HL-60 (cell line): ENCODE measurements at places on chromosomes 5 and 9.

- no peak for DNase-seq
Observed at GRCh38 chr5:158682631-158683030, 417.1 kb downstream of the EBF1 start.

- no peak for DNase-seq
Observed at GRCh38 chr5:67510204-67510603, 313.6 kb upstream of the CD180 start.

DNA sequence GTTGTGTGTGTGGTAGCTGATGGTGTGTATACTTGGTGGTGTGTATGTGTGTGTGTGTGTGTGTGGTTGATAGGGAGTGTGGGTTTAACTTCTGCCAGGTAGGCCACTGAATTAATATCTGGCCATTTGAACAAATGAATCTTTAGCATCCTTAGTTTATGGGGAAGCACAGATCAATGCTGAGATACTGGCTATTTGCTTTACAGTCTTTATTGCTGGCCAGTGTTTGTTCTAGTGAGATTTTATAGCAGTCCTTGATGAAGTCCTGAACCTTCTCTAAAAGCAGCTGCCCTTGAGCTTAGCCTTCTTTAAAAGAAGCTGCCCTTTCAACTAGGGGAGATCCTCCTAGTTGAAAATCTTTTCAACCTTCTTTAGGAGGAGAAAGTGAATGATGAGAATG, 69.3 kb downstream of the MACIR start:
- DNase-seq: no peak

- DNase-seq: no peak
Observed at GRCh38 chr5:39577529-39577928, 152.7 kb upstream of the DAB2 start.

GRCh38 chr9:115469841-115470240, 351.9 kb upstream of the TNC start:
- DNase-seq: no peak

DNA sequence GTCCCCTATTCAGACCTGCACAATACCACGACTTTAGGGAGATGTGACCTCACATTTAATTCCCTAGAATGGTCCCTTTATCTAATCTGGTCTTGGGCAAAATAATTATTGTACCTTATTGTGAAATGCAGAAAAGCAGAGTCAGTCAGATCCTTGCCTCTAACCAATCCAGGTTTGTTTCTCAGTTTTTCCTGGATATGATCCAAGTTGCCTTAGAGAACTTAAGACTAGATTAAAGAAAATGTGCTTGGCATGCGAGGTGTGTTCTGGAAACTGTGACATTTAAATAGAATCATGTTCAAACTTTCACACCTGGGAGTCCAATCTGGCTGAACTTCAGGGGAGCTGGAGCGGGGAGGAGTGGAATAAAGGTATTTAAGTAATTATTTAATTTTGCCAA, 696.2 kb downstream of the DNAH5 start:
- no peak for DNase-seq

DNA sequence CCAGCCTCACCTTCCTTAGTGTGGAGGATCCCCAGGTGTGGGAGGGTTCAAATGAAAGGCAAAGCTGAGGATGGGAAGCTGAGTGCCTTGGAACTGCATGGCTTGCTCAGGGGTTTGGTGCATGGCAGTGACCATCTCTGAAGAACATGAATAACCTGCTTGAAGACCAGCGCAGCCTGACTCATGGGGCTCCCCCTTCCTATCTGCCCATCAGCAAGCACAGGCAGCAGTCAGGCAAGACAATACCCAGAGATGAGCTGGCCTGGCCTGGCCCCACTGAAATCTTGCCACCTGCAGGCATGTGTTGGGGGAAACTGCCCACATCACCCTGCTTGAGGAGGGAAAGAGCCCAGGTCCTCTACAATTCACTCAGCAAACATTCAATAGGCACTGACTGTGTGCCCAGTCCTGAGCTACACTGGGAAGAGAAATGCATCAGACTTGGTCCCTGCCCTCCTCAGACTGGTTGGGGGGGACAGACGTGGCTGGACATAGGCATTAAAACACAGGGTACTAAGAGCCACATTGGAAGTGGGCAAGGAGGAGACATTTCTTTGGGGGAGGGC, 105.0 kb upstream of the ALDH1B1 start:
- DNase-seq: no peak

- DNase-seq: no peak
Observed at GRCh38 chr9:121607434-121608167, 43.8 kb upstream of the DAB2IP start.

DNA sequence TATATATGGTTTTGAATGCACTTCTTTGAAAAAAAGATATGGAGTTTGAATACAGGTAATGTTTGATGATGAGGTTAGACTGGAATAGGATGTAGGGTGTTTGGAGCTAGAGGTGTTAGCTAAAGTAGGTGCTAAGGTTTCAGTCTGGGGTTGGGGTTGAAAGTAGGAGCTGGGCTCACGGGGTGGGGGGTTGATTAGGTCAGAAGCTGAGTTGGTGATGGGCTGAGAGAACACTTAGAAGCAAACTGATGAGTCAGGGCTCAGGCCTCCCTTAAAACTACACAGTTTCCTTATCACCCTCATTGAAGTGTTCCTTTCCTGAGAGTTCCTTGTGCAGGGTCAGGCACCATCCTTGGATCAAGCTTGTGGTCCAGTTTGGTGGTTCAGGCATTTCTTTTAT, 308.8 kb upstream of the ADAMTS16 start:
- DNase-seq: no peak

DNA sequence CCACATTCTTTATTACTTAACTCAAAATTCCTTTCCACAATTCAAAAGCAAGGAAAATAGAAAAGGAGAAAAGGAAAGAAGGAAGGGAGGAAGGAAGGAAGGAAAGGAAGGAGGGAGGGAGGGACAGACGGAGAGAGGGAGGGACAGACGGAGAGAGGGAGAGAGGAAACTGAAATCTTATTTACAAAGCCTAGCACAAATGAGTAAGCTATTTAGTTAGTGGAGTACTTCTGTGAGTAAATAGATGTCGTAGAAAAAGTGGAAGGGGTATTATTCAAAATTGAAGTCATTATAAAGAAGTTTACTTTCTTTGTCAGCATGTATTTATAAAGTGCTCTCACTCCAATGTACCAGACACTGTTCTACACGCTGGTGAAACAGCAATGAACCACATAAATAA, 177.9 kb downstream of the CETN3 start:
- DNase-seq: no peak

- DNase-seq: no peak
Observed at GRCh38 chr9:121486043-121486442, 13.6 kb downstream of the GGTA1 start.

DNA sequence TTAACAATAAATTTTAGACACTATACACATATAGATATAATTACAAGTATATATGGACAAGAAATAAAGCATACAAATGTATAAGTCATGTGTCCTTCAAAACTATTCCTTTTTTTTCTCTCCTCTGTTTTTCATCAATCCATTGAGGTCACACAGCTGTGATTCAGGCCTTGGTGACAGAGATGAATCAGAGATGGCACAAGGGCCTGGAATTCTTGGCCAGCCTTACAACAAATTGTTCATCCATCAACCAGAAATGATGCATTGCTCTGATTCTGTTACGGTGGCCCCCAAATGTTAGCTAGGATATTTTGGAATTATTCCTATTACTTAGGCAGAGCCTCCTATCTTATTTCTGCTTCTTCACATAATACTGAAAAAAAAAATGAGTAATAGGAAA, 108.7 kb upstream of the MPDZ start:
- DNase-seq: no peak

DNA sequence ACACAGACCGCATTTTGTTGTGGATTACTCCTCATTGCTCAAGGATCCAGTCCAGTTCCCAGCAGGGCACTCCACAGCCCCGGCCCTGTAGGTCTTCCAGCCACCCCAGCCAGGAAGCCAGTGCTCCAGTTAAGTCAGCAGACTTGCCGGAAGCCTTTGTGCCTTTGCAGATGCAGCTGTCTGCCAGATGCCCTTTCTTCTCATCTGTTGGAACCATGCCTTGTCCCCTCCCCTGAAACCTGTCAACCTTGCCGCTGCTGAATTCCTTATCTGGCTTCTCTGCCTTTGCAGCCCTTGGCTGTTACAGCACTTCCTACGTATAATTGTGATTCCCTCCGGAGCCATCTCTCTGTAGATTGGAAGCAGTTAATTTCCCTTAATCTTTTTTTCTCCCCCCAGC, 28.4 kb downstream of the PSAT1 start:
- no peak for DNase-seq

- DNase-seq: no peak
Observed at GRCh38 chr5:141236516-141237313, 8.5 kb upstream of the PCDHB15 start.

- no peak for DNase-seq
Observed at GRCh38 chr5:74490814-74491213, 149.7 kb downstream of the ENC1 start.

- DNase-seq: no peak
Observed at GRCh38 chr5:96487859-96488258, 54.8 kb upstream of the PCSK1 start.

GRCh38 chr5:5770825-5771224, 348.3 kb downstream of the ICE1 start:
- DNase-seq: peak; percentile 86

DNA sequence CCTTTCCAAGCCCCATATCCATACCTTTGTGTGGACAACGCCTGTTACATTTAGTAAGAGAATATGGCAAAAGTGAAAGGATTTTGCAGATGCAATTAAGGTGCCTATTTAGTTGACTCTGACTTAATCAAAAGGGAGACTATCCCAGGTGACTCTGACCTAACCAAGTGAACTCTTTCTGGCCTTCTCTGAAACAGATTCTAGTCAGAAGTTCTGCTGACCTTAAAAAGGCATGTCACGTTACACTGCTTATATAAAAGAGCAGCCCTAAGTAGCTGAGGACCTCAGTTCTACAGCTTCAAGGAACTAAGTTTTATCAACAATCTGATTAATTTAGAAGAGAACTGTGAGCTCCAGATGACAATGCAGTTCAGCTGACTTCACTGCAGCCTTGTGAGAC, 5.7 kb upstream of the TICAM2 start:
- no peak for DNase-seq

DNA sequence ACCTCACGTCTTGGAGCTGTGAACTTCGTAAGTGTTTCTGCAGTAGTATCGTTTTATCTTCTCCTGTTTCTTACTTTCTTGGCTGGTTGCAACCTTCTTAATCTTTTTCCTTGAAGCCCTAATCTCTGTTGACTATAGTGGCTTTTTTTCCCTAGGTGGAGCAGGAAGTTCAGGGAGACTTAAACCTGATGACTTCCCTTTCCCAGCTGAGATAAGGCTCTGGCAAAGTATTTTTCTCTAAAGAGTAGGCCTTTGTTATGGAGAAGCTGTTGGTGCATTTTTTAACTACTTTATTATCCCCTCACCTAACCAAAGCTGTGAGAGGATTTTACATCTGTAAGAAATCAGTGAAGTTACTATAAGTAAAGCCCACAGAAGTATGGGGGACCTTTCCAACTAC, 723.1 kb upstream of the RIOK2 start:
- no peak for DNase-seq

GRCh38 chr5:141602606-141603005, 16.2 kb downstream of the DIAPH1 start:
- no peak for DNase-seq

GRCh38 chr9:2729721-2730120, 12.4 kb downstream of the KCNV2 start:
- no peak for DNase-seq

DNA sequence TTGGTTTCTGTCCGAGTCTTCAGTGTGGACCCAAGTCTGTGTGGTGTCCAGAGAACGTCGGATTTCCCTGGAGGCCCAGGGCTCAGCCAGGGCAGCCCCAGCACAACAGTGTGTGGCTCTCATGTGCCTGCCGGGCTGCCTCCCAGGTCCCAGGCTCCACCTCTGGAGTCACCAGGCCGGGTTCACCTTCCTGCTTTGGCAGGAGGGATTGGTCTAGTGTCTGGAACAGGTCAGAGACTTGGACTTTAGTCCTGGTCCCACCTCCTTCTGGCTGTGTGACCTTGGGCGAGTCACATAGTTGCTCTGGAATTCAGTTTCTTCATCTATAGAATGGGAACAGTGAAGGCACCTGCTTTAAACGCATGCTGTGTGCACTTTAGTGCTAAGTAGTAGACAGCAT, 3.2 kb downstream of the DOLPP1 start:
- DNase-seq: no peak

DNA sequence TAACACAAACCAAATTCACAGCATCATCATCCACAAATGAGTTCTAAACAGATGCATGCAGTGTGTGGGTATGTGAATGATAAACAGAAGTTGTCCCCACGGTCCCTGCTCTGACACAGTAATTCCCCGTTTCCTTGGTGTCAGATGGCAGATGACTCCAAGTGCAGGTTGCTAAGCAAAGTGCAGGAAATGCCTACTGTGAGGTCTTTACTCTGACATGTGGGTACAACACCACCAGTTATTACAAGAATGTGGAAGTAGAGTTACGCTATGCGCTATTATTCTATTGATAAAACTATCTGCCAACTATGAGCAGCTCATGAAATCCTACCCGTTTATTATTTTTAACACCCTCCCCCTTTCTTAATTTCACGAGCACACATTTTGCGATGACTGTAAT, 448.9 kb downstream of the BNC2 start:
- DNase-seq: no peak

DNA sequence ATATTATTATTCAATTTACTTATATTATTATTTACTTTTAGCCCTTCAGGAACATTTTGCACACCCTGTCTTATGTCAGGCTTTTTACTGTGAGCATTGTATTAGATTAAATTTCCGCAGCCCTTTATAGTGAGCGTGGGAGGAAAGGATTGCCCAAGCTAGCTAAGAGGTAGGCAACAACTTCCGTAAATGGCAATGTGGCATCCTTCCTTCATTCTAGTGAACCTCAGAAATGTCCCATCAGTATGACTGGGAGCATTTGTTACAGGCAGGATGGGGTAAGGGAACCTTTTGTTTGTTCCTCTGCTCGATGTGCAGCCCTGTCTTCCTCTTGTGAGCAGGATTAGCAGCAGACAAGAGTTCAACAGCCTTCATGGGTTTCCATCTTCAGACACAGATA, 6.2 kb upstream of the CD180 start:
- peak; percentile 49 for DNase-seq

DNA sequence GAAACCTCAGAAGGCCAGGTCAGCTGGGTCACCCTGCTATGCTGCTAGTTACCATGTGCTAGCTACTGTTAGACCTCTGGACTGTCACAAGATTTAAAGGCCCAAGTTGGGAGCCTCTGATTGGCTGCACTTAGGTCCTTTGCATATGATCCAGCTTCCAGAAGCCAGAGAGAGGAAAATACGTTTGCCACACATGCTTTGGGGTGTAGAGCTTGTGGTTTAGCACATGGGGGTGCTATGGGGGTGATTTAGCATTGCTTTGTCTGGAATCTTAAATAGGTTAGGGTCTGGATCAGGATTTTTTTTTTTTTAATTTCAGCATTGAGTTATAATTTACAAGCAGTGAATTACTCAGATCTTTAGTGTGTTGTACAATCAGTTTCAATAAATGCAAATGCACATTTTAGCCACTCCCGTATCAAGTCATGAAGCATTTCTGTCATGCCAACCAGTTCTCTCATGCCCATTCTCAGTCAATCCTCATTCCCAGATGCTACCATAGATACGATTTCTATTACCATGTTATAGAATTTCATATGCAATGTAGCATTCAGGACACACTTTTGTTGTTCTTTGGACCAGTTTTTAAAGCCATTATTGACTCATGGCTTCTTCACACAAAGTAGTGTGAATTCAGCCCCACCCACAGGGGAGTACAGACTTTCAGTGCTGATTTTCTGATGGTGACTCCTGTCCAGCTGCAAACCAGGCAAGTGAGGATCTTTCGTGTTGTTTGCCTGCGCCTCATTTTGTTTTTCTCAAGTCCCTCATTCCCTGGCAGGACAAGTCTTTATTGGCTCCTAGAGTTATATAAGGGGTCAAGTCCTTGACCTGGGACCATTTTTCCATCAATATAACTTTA, 250.4 kb downstream of the LRRC70 start:
- DNase-seq: no peak
